ENCODE measurements at places on chromosomes 16 and 17.

GRCh38 chr17:72404872-72405271 lies 284.1 kb downstream of the SOX9 start:
- no peaks in the 10 kb centered on the region for H3K36me3 ChIP-seq
- H3K4me1 ChIP-seq, result no peaks in the 10 kb centered on the region
- no peak overlapping the region for H3K4me3 ChIP-seq
- no peak for DNase-seq
- H3K27me3 ChIP-seq, result no peaks in the 10 kb centered on the region
- H3K27ac ChIP-seq, result no peak overlapping the region

DNA sequence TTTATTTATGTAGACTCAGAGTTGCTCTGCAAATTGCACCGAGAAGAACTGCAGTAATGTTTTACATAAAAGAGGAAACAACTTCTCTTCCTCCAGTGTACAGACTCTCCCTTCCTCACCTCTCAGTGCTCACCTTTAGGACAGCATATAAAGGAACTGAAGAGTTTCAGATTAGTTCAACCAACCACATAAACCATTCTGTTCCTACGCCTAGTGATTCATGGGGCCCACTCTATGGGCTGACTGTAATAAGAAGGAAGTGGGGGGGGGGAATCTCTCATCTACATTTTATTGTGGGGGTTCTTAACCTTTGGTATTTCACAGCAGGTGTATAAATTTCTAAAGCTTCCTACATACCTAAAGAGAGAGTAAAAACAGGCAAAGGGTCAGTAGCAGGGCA lies 18.3 kb downstream of the ZSWIM7 start:
- peaks cover 35% of the 10 kb centered on the region for H3K36me3 ChIP-seq
- no peaks in the 10 kb centered on the region for H3K27me3 ChIP-seq
- DNase-seq, result no peak
- peaks cover 20% of the 10 kb centered on the region for H3K4me1 ChIP-seq

- no peak for DNase-seq
Measured at GRCh38 chr16:83085660-83086059, 458.9 kb downstream of the CDH13 start.

- H3K4me3 ChIP-seq, result no peak overlapping the region
- peak overlapping the region; percentile 85 for H3K27ac ChIP-seq
- no peaks in the 10 kb centered on the region for H3K27me3 ChIP-seq
- H3K4me1 ChIP-seq, result peaks cover 12% of the 10 kb centered on the region
Measured at GRCh38 chr17:44417553-44417952, 28.1 kb upstream of the ITGA2B start.

DNA sequence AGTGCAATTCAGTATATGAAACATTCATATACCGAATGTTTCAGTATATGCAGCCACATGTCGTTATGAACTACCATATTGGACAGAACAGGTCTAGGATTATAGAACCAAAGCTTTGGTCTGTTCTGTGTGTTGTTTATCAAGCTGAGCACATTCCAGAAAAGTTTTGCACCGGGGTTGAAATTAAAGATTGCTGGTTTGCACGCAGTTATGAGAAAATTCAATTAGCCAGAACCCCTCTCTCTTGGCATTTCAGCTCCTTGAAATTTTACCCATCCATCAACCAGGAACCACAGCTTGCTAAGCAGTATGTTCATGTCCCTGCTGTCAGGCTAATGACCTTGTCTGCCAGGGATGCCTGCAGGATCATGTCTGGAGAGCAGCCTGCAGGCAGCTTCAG lies 9.5 kb downstream of the KRT32 start:
- H3K27me3 ChIP-seq, result peaks cover 4% of the 10 kb centered on the region
- H3K36me3 ChIP-seq, result no peaks in the 10 kb centered on the region
- no peak overlapping the region for H3K27ac ChIP-seq
- no peak for DNase-seq
- H3K4me1 ChIP-seq, result no peaks in the 10 kb centered on the region
- no peak overlapping the region for H3K4me3 ChIP-seq

DNA sequence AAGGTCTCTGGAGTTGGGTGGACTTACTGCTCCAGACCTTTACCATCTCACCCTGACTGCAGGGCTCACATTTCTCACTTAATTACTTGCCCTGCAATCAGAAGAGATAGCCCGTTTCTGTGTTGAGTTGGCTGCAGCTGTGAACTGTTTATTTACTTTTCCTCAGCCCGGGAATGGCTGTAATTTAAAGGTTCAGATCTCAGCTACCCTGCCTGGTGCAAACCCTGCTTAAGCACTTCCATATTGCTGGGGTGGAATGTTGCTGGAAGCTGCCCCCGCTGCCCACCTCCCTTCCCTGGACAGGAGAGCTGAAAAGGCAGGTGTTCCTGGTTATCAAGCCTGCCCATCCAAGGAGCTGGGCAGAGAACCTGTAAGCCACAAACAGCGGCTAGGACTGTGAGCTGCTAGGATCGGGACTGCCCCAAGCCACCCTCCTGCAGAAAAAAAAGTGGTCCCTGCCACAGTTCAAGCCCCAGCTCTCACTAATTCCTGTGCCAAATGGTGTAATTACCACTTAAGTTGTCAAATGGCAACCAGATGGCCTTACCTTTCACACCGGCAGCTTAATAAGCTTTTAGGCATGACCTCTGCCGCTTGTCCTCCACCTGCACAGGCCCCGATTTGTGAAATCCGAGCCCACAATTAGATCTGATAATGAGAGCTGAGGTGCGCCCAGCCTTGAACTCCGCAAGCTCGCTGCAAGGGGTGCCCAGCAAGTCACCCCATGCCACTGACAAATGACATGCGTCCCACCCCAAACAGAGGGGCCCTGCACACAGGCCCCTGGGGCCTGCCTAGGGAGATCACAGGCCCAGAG lies 269.8 kb downstream of the C16orf95 start:
- no peaks in the 10 kb centered on the region for H3K36me3 ChIP-seq
- H3K27ac ChIP-seq, result no peak overlapping the region
- no peak overlapping the region for H3K4me3 ChIP-seq
- H3K4me1 ChIP-seq, result no peaks in the 10 kb centered on the region

DNA sequence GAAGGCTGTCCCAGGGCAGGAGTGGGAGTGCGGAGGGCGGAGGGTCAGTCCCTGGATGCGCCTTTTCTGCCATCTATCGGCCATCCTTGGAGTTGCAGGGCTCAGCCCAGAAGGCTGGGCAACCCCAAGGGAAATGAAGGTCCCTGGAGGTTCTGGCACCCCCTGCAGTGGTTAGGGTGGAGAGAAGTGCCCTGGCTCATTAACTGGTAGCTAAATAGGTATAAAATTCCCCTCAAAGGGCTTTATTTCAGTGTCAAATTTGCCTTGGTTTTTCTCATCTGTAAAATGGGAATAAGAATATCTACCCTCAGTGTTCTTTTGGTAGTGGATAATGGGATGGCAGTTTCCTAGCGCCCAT lies 22.4 kb downstream of the C17orf75 start:
- peaks cover 22% of the 10 kb centered on the region for H3K27me3 ChIP-seq
- no peaks in the 10 kb centered on the region for H3K36me3 ChIP-seq
- H3K4me3 ChIP-seq, result peak overlapping the region; percentile 86
- no peak overlapping the region for H3K27ac ChIP-seq
- H3K4me1 ChIP-seq, result peaks cover 26% of the 10 kb centered on the region

- no peaks in the 10 kb centered on the region for H3K36me3 ChIP-seq
- H3K4me1 ChIP-seq, result peaks cover 12% of the 10 kb centered on the region
- no peak overlapping the region for H3K27ac ChIP-seq
- DNase-seq, result peak; percentile 84
Measured at GRCh38 chr17:31373150-31374093, 18.1 kb upstream of the RAB11FIP4 start.

- H3K4me3 ChIP-seq, result no peak overlapping the region
- peaks cover 5% of the 10 kb centered on the region for H3K4me1 ChIP-seq
- peaks cover 26% of the 10 kb centered on the region for H3K27me3 ChIP-seq
- no peaks in the 10 kb centered on the region for H3K36me3 ChIP-seq
Measured at GRCh38 chr17:333626-334396, 18.8 kb downstream of the RPH3AL start.

GRCh38 chr17:70709596-70709995 lies 540.3 kb downstream of the KCNJ2 start:
- DNase-seq, result no peak
- H3K27me3 ChIP-seq, result no peaks in the 10 kb centered on the region
- no peaks in the 10 kb centered on the region for H3K36me3 ChIP-seq
- no peaks in the 10 kb centered on the region for H3K4me1 ChIP-seq

DNA sequence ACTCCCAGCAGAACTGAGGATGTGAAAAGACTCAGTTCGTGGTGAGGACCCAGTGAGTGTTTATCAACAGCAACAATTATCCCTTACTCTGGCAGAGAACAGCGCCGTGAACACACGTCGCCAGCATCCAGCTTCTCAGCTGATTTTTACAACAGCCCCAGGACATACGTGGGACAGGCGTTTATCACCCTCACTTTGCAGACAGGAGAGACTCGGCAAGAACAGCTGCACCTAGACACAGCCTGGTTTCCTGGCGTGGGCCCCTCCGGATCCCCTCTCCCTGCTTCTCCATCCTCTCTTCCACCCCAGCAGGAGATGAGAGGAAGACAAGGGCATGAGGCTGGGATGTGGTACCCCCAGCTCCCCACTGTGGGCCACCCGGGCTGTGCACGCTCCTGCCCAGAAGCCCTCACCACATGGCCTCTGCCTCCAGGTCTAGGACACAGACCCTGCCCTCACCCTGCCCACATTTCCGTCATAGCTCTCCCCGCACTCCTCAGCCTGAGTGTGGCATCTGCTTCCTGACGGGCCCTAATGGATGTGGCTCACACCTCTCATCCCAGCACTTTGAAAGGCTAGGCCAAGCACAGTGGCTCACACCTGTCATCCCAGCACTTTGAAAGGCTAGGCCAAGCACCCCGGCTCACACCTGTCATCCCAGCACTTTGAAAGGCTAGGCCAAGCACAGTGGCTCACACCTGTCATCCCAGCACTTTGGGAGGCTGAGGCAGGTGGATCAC lies 17.5 kb downstream of the ABR start:
- no peaks in the 10 kb centered on the region for H3K27me3 ChIP-seq
- H3K36me3 ChIP-seq, result no peaks in the 10 kb centered on the region
- H3K27ac ChIP-seq, result no peak overlapping the region
- DNase-seq, result no peak

DNA sequence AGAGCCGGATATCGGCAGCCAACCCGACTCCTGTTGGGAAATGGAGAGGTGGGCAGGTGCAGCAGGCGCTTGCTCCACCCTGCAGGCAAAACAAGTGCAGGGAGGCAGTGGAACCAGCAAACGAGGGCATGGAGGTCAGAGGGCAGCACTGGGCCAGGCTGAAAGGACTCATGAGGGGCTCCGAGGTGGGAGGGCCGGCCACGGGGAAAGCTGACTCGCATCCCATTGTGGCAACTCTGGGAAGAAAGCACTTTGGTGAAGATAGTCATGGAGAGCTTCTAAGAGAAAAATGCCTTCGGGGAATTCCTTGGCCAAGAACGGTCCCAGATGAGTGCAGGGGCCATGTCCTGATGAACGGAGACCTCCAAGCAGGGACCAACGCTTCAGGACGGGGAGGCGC lies 4.4 kb downstream of the CYBC1 start:
- peaks cover 4% of the 10 kb centered on the region for H3K4me1 ChIP-seq
- peaks cover 38% of the 10 kb centered on the region for H3K36me3 ChIP-seq
- H3K27ac ChIP-seq, result no peak overlapping the region
- no peak for DNase-seq

- H3K36me3 ChIP-seq, result peaks cover 39% of the 10 kb centered on the region
- no peak for DNase-seq
- H3K27me3 ChIP-seq, result no peaks in the 10 kb centered on the region
- H3K4me1 ChIP-seq, result peaks cover 74% of the 10 kb centered on the region
- no peak overlapping the region for H3K4me3 ChIP-seq
Measured at GRCh38 chr16:11084484-11084875, 140.1 kb downstream of the CLEC16A start.

GRCh38 chr16:60199150-60199549 lies 1465.0 kb upstream of the GOT2 start:
- H3K27me3 ChIP-seq, result no peaks in the 10 kb centered on the region
- H3K36me3 ChIP-seq, result no peaks in the 10 kb centered on the region
- no peak for DNase-seq
- no peak overlapping the region for H3K4me3 ChIP-seq
- H3K27ac ChIP-seq, result no peak overlapping the region

- no peaks in the 10 kb centered on the region for H3K36me3 ChIP-seq
- H3K4me1 ChIP-seq, result peaks cover 4% of the 10 kb centered on the region
- H3K4me3 ChIP-seq, result no peak overlapping the region
- H3K27ac ChIP-seq, result no peak overlapping the region
- DNase-seq, result no peak
- H3K27me3 ChIP-seq, result peaks cover 3% of the 10 kb centered on the region
Measured at GRCh38 chr16:73171380-73171779, 123.5 kb upstream of the ZFHX3 start.

- peaks cover 74% of the 10 kb centered on the region for H3K36me3 ChIP-seq
- H3K4me1 ChIP-seq, result peaks cover 60% of the 10 kb centered on the region
- peak overlapping the region; percentile 16 for H3K4me3 ChIP-seq
- DNase-seq, result peak; percentile 70
- no peaks in the 10 kb centered on the region for H3K27me3 ChIP-seq
Measured at GRCh38 chr17:42315402-42316156, 27.3 kb downstream of the STAT5A start.

GRCh38 chr16:84839956-84840355 lies 20.2 kb downstream of the CRISPLD2 start:
- H3K27ac ChIP-seq, result no peak overlapping the region
- no peaks in the 10 kb centered on the region for H3K36me3 ChIP-seq
- H3K27me3 ChIP-seq, result peaks cover 20% of the 10 kb centered on the region
- no peak for DNase-seq

DNA sequence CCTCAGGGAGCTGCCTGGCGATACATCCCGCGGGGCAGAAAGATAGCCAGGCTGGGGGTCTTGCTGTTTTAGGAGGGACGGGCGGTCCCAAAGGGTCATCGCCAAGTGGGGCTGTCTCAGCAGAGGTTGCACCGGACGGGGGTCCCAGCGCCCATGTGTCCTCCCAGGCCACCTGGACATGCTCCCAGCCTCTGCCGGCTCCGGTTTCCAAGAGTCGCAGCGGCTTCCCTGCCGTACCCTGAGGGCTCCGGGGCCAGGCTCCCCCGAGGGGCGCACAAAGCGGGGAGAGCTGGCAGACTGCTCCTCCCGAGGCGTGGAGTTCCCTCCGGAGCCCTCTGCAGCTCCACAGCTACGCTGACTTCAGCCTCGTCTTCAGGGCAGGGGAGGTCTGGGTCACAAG lies 1.2 kb downstream of the TRARG1 start:
- H3K27ac ChIP-seq, result no peak overlapping the region
- no peaks in the 10 kb centered on the region for H3K36me3 ChIP-seq
- no peak for DNase-seq
- peaks cover 6% of the 10 kb centered on the region for H3K4me1 ChIP-seq

DNA sequence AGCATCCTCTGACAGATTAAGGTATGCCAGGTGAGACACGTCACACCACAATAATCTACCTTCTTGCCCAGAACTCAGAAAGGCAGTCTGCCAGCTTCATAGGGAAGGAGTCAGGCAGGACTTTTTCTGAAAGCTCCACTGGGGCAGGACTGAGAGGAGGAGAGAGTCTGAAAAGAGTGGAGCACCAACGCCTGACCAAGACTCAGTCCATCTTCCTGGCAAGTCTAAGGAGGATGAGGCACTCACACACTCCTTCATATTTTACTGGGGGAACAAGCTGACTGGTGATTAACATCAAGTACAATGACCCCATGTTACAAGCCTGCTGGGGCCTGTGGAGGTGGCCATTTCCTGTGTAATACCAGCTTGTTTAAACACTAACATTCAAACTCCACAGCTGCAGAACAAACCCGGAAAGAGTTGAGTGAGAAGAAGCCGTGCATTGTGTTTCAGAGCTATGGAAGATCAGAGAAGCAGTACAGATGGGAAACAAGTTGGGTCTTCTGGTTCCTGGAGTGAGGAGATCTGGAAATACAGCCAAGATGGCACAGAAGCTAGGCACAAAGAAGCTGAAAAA lies 122.4 kb downstream of the HIC1 start:
- peak overlapping the region; percentile 5 for H3K27ac ChIP-seq
- DNase-seq, result no peak
- H3K4me3 ChIP-seq, result no peak overlapping the region
- peaks cover 47% of the 10 kb centered on the region for H3K36me3 ChIP-seq
- H3K4me1 ChIP-seq, result peaks cover 42% of the 10 kb centered on the region

GRCh38 chr16:28905229-28905754 lies 19.7 kb downstream of the RABEP2 start:
- DNase-seq, result no peak
- no peak overlapping the region for H3K27ac ChIP-seq
- no peaks in the 10 kb centered on the region for H3K27me3 ChIP-seq
- no peak overlapping the region for H3K4me3 ChIP-seq

All from activated CD4-positive, alpha-beta T cell treated with anti-CD3 and anti-CD28 coated beads, Interleukin-2, amount 10 ng/mL, durations not matched to agents 24 days and 14 days (primary cell).